ENCODE measurements at places on chromosomes 16 and 17.

GRCh38 chr17:2040219-2040827 lies 1.5 kb upstream of the OVCA2 start:
- no peak for DNase-seq

DNA sequence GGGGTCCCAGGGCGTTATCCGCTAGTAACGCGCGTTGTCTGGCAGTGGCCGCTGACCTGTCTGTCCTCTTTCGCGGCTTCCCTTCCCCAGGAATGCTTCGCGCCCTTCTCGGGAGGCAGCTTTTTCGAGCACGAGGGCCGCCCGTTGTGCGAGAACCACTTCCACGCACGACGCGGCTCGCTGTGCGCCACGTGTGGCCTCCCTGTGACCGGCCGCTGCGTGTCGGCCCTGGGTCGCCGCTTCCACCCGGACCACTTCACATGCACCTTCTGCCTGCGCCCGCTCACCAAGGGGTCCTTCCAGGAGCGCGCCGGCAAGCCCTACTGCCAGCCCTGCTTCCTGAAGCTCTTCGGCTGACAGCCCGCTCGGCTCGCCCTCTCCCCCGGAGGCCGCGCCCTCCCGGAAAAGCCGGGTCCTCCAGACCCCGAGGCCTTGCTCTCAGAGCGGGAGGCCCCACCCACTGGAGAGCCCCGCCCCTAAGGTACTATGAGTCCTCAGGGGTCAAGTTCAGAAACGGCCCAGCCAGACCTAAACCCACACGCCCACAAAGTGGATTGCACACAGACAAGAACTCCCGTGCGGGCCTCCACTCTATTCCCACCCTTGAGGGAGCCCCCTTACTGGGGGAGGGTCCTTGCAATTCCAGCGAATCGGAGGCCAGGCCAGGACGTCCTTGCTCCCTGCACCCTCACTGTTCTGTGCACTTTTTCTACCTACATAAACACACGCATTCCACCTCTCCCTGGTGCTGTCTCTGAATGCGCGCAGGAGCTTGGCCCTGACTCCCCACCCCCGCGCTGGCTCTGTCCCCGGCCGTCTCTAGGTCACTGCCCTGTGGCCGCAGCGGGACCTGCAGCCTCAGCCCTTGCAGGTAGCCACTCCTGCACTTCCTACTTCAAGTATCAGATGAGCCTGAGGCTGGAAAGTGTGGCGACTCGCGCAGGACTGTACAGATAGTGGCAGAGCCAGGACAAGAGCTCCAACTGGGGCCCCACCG lies 5.4 kb upstream of the SLC5A2 start:
- no peak for DNase-seq

DNA sequence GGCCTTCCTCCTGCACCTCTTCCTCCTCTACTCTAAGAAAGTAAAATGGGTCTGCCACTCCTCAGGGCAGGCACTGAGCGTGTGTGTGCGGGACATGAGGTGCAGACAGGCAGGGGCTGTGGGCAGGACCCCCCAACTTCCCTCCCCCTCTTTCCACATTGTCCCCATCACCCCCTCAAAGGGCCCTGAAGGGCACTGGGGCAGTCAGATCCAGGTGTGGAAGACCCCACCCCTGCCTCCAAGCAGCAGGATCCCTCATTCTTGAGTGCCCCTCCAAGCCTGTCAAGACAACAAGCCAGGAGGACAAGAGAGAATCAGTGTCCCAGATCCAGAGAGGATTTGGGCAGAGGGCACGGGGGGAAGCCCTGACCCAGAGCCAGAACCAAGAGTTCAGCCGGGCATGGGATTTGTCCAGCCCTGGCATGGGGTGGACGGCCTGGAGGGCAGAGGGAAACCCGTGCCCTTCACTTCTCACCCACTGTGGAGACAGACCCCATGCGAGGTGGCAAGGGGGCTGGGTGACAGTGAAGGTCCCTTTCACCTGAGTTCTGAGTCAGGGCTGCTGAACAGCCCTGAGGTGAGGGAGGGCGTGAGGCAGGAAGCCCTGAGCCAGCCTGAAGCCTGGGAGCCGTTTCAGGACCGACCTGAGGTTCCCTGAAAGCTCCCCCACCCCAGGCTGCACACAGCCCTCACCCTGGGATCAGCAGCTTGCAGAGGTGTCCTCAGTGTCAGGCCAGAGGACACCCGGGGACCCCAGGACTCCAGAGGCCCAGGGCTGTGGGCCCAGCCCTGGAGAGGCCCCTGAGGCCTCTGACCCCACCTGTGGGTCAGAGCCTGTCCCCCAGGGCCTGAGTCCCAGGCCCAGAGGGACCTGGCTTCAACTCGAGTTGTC lies 45.8 kb downstream of the USP22 start:
- no peak for DNase-seq

DNA sequence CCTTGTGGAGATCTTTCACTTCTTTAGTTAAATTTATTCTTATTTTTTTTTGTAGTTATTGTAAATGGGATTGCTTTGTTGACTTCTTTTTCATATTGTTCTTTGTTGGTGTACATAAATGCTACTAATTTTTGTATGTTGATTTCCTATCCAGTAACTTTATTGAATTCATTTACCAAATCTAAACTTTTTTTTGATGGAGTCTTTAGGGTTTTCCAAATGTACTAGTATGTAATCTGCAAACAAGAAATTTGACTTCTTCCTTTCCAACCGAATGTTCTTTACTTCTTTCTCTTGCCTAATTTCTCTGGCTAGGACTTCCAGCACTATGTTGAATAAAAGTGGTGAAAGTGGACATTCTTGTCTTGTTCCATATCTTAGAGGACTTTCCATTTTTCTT lies 41.8 kb upstream of the NACA2 start:
- no peak for DNase-seq

DNA sequence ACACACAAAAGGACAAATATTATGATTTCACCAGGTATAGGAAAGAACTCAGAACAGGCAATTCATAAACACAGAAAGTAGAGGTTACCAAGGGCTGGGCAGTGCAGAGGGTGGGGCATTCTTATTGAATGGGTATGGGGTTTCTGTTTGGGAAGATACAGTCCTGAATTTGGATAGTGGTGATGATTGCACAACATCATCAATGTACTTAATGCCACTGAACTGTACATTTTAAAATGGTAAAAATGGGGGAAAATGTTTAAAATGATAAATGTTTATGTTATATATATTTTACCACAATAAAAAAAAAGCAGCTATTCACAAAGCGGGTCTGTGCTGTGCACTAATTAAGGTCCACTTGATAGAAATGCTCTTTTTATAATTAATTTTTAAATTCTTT lies 72.6 kb upstream of the FA2H start:
- DNase-seq, result no peak

DNA sequence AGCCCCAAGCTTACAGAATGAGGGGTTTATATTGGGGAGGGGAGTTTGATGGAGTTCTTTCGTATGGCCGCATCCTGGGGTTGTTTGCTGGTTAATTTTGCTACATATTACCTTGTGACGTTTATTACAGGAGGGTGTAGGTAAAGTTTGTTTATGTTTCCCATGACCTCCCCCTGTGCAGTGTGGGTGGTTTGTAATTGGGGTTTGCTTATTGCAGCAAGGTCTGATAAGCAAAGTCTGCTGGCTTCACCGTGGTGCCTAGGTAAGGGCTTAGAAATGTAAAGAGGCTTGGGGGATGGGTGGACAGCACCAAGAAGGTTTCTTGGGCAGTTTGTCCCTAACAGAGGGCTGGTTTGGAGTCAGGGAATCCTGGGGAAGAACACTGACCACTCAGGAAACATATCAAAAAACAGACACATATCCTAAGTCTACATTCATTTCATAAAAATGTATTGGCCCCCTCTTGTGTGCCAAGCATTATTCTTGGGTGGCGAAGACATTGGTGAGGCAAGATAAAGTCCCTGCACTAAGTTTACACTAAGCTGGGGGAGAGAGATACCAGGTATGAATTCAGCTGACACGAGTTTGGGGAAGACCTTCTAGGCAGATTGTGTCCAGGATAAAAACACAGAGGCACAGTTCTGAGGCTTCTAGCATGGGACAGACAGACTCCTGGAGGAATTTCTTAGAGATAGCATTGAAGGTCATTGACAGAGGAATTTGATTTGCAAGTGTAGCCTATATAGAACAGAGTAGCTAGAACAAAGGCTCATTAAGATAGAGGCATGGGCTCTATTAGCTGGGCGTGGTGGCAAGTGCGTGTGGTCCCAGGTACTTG lies 9.5 kb downstream of the ZNF764 start:
- no peak for DNase-seq

DNA sequence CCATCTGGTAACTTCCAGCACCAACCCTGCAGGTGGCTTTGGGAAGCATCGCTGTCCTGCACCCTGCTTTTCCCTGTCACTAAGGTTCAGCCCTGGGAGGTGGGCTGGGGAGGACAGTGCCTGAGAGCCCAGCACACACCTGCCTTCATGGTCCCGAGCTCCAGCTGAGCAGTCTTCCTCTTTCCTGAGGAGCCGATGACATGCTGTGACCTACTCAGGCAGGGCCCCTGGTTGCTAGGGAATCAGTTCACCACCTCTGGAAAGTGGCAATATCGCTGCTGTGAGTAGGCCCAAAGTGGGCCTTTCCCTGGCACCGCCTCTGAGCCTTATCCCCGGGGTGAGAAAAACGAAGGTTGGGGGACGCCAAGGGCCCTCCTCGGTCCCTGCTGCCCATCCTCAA lies 17.9 kb downstream of the ST3GAL2 start:
- DNase-seq, result no peak

DNA sequence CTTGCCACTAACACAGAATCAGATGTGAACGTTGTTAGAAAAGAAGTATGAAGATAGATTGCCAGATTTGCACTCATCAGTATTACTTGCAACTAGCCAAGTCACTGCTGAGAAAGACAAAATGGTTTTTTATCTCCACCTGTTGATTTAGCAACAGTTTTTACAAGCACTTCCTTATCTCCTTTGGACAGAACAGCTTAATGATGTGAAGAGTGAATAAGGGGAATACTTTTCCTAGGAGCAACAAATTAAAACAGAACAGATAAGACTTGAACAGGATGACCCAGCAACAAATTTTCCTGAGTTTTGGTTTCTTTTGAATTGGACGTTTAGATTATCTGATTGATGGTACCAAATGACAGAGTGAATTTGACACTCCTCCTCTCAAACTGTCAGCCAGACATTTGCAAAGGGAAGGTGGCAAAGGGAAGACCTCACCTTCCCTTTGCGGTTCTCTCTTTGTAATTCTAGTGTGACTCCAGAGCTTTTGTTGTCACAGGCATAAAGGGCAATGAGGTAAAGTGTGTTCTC lies 130.6 kb downstream of the NLK start:
- DNase-seq, result no peak

DNA sequence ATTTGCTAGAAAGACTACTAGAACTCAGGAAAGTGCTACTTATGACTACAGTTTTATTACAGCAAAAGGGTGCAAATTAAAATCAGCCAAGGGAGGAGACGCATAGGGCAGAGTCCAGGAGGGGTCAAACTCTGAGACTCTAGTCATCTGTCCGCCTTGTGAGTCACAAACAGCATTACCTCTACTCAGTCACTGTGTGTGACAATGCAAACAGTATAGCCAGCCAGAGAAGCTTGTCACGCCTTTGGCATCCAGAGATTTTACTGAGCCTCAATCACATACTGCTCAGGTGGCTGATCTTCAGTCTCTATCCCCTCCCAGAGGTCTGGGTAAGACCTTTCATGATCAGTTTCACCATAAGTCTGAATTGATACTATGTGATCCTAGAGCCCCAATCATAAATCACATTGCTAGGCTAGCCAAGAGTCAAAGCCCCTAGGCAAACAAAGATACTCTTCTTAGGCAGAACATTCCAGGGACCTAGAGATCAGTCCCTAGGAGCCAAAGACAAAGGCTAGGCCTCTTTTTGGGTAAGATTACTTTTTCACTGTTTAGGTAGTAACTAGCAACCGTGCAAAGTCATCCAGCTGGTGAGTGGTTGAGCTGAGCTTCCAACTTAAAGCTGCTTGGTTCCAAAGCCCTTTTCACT lies 48.8 kb upstream of the CLEC19A start:
- DNase-seq, result peak; percentile 69
